Fibroblast of skin of abdomen (primary cell): ENCODE measurements at places on chromosomes 3 and 15.

- DNase-seq = no peak
Observed at GRCh38 chr3:115828401-115828800, 205.1 kb downstream of the GAP43 start.

- no peak for DNase-seq
Observed at GRCh38 chr15:81209635-81210034, 13.0 kb downstream of the IL16 start.

DNA sequence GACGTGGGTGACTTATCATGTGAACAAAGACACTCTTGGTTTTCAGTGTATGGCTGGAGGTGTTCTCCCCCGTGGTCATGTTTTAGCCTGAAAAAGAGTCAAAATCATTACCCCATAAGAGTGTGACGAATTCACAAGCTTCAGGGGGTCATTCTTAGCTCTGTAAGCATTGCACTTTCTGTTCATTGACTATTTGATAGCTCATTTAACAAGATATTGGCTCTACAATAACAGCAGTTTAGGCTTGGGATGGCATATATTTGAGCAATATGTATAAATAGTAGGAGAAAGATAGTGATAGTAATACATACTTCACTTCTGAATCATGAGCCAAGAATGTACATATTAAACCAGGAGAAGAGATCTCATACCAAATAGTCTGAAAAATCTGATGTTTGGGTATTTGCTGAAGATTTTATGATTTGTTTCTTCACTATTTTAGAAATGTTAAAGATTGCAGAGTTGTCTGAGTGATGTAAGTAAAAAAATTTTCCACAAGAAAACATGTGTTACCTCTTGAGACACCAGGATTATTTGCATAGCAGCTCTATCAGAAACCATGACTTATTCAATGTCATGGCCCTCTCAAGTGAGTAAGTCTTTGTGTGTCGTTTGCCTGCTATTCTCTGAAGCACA, 996.0 kb downstream of the OTOL1 start:
- DNase-seq = peak; percentile 90

GRCh38 chr3:56370991-56371775, 97.1 kb downstream of the ERC2 start:
- no peak for DNase-seq

- peak; percentile 47 for DNase-seq
Observed at GRCh38 chr3:41259449-41260062, 60.3 kb downstream of the CTNNB1 start.

GRCh38 chr3:24258727-24259600, 235.7 kb downstream of the THRB start:
- DNase-seq = no peak

DNA sequence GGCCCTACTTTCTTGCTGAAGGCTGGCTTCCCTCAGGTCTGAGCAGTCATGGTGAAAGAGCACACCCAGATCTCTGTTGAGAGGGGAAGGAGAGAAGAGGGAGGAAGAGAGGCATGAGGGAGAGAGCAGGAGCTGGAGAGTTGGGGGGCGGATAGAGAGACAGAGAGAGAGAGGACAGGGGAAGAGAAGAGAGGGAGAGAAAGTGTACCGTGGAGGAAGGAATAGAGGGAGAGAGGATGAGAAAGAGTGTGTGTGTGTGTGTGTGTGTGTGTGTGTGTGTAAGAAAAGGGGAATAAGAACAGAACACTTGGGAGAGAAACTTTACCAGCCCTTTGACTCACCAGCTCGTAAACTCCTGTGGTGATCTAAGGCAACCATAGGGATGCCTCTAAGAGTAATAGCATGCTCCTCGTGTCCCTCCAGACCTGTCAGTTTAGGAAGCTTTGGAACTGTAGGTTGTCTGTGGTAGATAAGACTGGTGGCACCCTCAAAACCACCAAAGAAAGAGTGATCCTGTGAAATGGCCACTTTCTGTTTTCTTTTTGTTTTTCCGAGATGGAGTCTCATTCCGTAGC, 18.2 kb downstream of the ZNF592 start:
- DNase-seq = no peak

GRCh38 chr3:30129765-30130164, 476.6 kb upstream of the TGFBR2 start:
- no peak for DNase-seq

DNA sequence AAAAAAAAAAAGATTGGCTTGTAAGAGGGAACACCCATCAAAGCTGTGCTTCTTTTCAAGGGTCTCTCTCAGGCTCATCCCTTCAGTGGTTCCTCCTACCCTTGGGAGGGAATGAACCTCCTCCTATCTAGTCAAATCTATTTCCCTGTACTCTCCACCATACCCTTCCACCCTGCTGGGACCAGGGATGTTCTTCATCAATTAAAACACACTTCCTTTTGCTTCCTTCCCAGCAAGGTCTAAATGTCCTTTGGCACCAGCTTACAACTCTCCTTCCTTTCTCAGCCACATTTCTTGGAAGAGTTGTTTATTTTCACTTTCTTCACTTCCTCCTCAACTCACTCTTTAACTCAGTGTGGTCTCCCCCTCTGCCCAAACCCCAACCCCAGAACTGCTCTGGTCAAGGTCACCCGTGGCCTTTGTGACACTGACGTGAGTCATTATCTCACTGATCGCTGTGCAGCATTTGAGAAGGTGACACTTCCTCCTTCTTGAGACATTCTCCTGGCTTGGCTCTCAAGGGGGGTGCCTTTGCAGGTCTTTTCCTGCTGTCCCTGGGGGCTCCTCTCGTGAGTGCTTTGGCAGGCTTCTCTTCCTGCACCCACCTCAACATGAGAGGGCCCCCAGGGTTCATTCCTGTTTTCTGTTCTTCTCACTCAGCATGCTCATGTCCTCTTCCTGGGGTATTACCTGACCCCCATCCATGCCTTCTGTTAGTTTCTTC, 210.5 kb upstream of the TLE3 start:
- no peak for DNase-seq

DNA sequence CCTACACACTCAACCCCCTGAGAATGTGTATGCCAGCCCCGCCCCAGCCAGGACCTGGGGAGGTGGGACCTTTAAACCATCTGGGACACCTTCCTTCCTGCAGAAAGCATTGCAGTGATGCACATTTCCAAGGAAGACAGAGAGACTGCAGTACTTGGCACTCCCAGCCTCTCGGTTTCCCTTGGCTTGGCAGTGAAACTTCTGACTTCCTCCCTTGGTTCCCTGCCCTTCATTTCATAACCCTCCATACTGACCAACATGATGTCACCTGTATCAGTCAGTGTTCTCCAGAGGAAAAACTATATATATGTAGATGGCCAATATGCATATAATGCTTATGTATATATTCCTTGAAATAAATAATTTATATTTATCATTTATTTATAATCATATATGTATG, 103.2 kb downstream of the SST start:
- peak; percentile 27 for DNase-seq

DNA sequence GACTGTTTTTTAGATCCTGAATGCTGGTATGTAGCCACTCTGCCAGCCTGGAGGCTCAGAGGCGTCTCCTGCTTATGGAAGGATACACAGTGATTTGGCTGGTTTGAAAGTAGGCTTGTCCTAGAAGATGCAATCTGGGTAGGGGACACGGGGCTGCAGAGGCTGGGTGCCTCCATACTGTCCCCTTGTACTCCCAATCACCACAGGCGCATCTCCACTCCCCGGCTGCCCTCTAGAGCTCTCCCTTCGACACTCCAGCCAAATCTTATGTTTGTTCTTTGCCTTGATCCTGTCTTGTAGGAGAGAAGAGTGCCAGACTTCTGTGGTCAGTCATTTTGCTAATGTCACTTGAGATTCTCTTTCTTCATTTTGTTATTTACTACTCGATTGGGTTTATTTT, 168.8 kb upstream of the THRB start:
- DNase-seq = no peak

DNA sequence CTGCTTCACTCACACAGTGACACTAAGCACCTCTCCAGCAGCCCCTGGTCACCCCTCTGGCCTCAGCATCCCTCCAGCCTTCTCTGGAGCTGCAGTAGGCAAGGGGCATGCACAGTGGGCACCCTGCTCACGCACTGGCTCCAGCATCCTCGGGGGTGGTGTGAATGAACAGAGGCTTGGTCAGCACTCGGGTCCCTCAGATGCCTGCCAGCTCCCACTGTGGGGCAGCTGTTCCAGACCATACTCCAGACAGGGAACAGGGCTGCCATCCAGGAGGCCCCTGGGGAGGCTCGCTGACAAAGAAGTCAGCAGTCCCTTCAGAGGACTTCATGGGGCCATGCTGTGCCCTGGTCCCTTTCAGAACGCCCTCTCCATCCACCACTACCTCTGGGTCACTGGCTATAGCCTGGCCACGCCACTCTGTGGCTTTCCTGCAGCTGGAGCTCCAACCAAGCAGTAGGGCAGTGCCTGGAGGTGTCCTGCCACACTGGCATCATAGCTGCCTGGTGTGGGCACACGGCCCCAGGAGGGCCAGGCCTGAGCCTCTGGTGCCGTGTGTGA, 26.3 kb downstream of the ALS2CL start:
- DNase-seq = no peak

DNA sequence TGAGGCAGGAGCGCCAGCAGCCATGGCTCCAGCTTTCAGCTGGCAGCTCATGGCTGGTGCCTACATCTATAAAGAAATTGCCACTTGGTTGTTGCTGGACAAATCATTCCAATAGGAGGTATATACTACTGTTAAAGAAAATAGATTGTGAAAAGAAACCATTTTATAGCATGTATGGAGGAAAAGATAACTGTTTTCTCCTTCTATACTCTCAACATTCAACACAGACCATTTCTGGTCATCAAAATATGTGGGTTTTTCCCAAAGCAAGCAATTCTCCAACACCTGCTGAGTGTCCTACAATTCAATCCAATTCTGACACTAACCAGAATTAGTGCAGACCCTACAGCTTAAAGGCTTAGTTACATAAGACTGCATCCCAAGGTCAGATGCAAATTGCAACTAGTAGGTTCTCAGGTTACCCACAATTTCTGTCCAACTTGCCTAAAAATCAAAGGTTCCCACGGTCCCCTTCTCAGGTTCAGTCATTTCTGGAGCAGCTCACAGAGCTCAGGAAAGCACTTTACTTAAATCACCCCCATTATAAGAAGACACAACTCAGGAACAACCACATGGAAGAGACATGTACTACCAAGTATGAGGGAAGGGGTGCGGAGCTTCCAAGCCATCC, 42.4 kb upstream of the STRIT1 start:
- no peak for DNase-seq

DNA sequence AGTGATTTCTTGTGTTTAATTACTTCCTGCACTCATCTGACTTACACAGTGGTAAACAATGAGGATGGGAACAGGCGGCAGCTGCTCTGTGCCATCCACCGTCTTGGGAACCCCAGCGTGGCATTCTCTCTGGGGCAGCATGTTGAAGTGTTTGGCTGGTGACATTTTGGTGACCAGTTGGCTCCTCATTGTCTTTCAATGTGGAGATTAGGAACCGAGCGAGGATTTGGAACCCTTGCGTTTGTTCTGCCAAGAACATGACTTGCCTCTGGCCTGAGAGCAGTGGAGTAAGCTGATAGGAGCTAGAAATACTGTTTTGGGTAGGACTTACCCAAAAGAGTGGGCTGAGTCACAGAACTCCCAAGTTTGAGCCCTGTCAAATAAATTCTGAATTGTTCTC, 88.8 kb downstream of the IGF1R start:
- no peak for DNase-seq

DNA sequence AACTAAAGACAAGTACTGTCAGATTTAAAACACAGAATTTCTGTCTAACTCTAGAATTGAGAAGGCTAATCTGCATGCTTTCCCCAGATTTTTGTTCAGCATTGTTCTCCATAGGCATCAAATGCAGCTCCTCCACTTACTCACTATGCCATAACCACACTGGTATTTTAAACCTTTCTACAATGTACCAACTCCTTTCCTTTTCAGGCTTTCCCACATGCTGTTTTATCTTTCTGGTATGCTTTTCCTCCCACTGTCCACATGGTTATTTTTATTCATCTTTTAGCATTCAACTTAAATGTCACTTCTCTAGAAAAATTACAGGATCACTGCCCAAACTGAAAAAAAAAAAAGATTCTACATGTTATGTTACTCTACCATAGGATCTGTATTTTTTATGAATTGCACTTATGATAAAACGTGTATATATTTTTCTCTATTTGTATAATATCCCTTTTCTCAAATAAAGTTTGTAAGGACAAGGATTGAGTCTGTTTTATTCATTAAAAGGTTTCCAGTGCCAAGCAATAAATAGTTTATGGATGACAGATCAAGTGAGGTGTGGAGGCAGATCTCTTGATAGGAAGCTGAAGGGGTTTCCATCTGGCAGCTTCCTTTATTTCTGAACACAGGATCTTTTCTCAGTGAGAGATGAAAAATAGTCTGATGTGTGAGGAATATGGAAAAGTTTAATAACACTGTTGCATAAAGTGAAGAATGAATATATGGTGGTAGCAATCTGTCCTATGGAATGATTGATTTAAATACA, 1064.5 kb downstream of the ZPLD1 start:
- peak; percentile 88 for DNase-seq

DNA sequence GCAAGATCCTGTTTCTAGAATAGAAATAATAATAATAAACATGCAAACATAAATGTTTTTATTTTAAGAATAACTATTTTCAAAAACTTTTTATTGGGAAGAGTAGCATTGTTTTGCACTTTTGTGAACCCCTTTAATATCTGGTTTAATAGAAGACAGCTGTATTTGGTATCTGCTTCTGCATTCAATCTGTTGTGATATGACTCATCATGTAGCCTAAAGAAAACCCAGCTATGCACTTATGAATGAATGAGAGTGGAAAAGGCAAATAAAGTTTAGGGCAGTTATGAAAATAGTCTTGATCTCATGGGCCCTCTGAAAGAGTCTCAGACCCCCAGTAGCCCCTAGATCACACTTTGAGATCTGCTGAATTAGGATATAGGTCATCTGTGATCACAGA, 100.4 kb upstream of the PPP2R3A start:
- peak; percentile 30 for DNase-seq

DNA sequence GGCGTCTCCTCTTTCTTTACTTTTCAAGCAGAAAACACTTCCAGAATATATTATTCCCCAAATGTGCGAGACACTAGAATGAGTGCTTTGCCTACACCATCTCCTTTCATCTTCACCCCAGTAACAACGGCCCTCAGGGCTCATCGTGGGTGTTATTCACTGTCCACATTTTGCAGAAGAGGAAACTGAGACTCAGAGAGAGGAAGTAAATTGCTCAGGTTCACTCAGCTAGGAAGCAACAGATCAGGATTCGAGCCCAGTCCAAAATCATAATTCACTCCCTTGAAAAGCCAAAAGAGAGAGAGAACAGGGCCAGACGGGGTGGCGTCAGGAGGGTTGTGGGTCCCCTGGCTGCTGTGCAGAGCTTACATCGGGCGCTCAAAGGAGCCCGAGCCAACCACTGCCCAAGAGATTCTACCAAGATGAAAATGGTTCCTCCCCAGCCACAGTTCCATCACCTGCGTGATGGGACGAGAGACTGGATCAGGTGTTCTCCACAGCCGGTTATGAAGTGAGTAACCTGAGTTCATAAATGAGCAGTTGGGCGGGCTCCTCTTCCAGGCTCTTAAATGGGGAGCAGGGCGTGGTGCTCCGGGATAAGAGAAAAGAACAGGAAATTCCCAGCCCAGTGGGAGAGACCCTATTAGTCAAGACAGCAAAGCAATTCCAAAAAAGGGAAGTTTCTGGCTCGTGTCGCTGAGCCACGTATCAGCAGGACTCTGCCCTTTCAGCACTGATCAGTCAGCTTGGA, 48.6 kb upstream of the FLNB start:
- DNase-seq = peak; percentile 56

GRCh38 chr3:12816521-12817342, 20.3 kb downstream of the CAND2 start:
- no peak for DNase-seq
